Activated CD4-positive, alpha-beta T cell treated with anti-CD3 and anti-CD28 coated beads, Interleukin-2, amount 10 ng/mL, durations not matched to agents 7 days and 5 days (primary cell): ENCODE measurements at places on chromosomes 2 and 18.

DNA sequence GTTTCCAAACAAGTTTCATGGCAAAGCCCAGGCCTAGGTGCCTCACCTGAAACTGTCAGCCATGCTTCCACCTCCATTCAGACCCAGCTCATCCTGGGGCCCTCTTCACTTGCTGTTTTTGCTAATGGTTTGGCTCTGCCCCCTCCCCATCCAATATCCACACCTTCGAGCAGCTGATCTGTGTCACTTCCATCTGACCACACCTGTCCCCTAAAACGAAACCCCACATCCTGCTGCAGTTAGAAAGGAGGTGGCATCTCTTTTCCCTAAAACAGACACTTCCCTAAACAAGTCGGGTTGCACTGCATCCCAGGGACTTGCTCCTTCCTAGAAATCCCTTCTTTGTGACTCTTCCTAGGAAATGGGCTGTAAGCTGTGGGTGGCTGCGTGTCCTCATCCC is 748.7 kb upstream of the SALL3 start:
- no peak for DNase-seq

- no peak for DNase-seq
These were observed 86.6 kb downstream of the TMEM182 start for GRCh38 chr2:102848366-102848839.

DNA sequence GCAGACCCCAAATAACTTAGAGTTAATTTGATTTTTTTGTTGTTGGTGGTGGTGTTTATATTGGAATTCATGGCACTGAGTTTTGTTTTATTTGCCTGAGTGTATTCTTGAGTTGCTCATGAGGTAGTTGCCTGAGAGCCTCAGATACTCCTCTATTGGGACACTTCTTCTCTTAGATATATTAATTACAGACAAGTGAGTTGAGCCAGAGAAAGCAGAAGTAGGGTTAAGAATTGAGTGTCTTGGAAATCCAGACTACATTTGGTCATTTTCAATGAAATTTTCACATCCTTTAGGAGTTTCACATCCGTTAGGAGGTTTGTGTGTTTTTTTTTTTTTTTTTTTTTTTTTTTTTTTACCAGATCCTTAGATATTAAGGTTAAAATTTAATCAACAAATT is 29.0 kb downstream of the FMNL2 start:
- DNase-seq: no peak

DNA sequence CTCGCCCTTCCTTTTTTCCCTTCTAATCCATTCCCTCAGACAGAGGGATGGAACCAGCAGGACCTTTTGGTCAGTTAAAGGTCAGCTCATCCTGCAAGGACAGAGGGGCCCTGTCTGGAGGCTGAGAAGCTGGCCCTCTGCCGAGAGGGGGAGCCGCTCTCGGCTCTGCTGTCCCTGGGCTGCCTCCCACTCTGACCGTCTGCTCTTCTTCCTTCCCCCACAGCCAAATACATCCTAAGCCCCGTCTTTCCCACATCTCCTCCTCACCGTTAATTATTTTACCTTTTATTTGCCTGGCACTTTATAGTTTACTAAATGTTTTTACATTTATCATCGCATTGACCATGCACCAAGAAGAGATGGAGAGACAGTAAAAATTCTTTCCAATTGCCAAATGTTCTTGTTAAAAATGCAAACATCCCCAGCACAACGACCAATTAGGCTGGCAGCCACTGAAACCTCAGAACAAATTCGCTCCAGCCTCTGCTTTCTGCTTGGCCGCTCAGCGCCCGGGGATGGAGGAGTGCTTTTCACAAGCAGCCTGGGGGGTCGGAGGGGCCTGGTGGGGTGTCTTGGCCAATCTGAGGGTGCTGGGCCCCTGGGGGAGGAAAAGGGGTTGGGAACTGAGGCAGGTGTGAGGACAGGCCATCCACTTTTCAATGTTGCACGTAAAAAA is 123.7 kb downstream of the TNS1 start:
- no peak for DNase-seq

GRCh38 chr18:12309683-12310198 is 1.7 kb downstream of the TUBB6 start:
- DNase-seq: no peak

DNA sequence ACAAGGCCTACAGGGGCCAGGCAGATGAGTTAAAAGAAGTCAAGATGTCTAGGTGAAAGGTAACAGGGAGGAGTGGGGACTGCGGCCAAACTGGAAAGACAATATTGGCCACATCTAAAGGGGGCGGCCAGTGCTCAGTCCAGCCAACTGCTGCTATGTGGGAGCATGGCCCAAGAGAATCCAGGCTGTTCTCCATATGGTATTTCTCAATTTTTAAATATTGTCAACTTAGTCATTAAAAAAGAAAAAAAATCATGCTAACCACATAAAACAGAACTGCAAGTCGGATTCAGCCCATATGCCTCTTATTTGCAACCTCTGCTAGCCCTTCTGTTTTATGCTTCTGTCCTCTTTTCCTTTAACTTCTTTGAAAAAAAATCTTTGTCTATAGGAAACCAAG is 14.8 kb downstream of the TRABD2A start:
- no peak for DNase-seq

DNA sequence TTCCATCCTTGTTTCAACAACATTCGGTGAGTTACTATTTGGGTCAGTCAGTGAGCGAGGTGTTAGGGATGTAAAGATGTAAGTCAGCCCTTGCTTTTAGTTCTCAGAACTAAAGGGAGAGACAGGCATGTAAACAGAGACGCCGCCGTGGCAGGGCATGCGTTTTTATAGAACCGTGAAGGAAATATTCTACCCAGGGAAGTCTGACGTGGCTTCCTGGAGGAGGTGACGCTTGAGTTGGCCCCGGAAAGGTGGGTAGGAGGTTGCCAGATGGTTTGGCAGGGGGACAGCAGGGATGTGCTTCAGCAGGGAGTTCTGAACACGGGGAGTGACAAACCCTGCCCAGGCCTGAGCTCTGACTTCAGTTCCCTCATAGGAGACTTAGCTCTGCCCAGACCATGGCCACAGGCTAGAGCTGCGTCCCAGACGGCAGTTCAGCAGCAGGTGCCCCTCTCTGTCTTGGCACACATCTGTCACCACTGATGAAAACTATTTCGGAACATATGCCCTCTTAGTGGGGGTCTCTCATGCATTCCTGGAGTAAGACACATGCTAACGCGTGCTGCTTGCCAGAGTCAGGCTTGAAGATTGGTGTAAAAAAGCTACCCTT is 23.4 kb upstream of the RPL31 start:
- DNase-seq: no peak

DNA sequence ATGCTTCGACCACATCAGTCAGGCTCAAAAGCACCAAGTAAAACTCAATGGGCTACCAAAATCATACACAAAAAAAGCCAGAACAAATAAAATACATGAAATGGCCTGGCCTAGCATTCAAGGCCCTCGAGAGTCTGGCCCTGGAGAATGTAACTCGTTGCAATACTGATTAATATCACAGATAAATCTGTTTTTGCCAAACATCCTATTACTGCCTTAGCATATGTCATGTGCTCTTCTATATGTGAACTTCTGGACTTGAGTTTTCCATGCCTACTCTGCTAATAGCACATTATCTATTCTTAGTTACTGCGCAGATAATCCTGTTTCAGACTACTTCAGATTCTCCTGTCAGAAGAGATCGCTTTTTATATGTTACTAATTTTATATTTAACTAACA is 250.7 kb upstream of the SMAD7 start:
- DNase-seq: no peak

DNA sequence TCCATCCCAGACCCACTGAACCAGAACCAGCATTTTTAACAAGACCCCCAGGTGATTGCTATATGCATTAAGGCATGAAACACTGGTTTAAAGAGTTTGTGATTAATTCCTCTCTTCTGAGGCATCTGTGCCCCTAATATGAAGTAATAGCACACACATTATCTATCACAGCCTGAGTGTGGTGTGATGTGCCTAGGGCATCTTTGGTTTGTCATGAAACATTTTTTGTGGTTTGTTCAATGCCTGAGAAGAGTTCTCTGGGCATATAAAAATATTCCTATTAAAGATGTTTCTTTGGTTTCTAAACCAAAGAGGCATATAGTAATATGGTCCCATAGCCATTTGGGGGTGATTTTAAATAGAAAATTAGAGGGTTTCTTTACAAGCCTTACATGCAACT is 221.7 kb upstream of the SPOPL start:
- no peak for DNase-seq

DNA sequence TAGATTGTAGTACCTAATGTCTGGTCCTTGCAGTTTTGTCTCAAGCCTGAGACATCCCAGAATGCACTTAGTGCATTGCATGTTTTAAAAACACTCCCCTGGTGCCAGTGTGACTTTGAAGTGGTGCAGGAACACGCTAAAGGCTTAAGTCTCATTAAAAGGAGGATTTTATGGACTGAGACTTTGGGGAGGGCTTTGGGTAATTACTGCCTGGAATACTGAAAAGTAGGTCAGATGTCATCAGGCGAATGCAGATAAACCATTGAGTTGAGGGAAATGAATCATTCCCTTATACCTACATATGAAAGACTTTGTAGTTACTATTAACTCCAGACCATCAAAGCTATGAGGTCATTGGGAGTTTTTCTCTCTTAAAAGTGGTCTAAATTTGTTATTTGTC is 3.0 kb upstream of the OSBPL1A start:
- DNase-seq: no peak

- no peak for DNase-seq
These were observed 14.1 kb upstream of the HOXD1 start for GRCh38 chr2:176174382-176174823.

- DNase-seq: no peak
These were observed 22.0 kb upstream of the ODC1 start for GRCh38 chr2:10469955-10470608.

DNA sequence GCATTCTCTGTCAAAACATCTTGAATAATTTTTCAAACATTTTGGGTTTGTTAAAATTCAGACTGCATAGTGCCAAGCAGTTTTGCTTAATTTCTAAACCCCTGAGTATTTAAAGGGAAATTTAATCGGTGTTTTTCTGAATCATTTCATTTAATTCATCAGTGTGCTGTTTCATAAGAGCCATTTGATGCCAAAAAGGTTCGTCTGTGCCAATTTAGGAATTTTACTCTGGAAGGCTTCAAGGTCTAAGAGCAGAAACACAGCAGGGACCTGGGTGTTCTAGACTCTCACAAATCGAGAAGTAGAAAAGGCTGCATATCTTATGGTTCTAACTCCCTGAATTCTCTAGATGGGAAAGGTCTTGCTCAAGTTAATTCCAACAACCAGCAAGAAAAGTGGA is 311.9 kb upstream of the NT5C1B start:
- DNase-seq: no peak

DNA sequence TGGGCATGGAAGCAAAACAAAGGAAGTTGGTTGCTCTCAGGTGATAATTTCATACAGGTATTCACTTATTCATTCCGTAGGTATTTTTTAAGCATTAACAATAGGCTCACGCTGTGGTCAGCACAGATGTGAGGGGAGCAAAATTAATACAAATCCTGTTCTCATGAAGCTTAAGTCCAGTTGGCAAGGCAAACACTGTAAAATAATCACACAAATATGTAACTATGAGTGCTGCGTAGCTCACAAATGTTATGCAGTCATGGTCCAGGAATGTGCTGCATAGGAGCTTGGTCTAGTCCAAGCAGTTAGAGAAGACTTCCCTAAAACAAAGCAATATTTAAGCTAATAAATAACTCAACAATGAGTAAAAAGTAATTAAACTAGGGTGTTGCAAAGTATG is 23.9 kb downstream of the SP5 start:
- no peak for DNase-seq

- no peak for DNase-seq
These were observed 21.8 kb upstream of the RGPD4 start for GRCh38 chr2:107804608-107805498.

- DNase-seq: no peak
These were observed 10.5 kb downstream of the CTDP1 start for GRCh38 chr18:79690071-79690470.

DNA sequence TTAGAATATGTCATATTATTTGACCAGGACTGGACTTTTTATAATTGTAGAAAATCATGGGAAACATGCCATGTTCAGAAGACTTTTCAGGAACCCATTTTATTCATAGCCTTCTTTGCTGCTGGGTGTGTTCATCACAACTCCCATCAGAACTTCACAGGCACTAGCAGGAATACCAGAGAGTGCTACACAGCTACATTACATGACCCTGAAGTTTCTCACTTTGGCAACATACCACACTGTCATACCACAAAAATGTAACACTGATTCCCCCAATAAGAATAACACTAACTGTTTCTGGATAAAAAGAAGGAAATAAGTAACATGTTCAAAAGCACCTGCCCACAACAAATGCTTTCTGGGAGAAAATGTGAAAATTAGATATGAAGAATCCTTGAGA is 405.4 kb downstream of the CDH2 start:
- no peak for DNase-seq

GRCh38 chr18:32803568-32803967 is 30.7 kb upstream of the KLHL14 start:
- DNase-seq: no peak

DNA sequence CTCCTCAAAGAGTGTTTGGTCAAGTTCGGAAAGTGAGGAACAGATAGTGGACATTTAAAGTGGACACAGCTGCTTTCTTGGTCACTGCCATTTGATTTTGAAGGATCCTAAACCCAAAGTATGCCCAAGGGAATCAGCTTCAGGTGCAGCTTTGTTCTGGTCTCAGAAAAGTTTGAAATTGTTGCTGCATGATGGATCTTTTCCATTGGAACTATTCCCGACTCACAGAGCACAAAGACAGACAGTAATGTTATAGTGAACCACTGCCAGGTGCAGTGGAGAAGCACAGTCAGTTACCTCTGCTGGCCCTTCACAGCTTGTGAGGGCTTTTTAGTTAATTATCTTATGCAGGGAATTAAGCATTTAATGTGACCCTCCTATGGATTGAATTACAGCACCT is 301.7 kb downstream of the PHLPP1 start:
- DNase-seq: no peak

DNA sequence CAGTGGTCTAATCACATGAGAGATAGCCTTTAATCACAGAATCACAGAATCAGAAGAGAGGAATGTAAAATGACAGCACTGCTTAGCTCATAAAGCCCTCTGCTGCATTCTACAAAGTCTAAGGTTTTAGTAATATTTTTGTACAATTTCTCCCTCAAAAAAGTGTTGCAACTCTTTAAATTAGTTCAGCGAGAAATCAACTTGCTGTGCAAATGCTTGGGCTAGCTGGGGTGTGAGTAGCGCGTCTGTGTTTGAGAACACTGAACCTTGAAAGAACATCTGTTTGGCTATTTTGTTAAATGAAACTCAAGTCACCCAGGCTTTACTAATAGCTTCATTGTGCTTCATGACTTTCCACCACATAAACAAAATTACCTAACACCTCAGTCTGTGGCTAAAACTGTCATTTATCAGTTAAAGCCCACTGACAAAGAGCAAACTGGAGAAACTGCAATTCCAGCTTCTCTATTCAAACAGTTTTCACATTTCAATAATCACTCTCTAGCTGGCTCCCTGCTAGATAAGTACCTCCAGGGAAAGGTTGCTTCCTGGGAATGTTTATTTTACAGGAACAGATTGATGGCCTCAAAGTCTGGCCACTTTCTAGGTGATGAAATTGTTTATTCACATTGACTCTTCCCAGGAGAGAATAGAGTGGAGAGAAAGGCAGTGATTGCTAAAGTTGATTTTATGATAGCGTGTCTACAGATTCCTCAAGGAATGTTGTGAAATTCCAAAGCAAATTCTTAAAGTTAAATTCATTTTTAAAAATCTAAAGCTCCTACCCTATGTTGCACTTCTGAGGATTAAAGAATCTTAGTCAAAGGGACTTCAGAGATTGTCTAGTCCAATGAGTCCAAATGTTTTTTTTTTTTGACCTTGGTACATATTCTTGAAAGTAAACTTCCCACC is 36.0 kb upstream of the STAT1 start:
- no peak for DNase-seq

- DNase-seq: no peak
These were observed 136.3 kb downstream of the RPIA start for GRCh38 chr2:88827821-88828220.

- DNase-seq: no peak
These were observed 25.8 kb downstream of the ZC3H6 start for GRCh38 chr2:112301171-112301584.
